ENCODE measurements at places on chromosomes 5 and 9.

DNA sequence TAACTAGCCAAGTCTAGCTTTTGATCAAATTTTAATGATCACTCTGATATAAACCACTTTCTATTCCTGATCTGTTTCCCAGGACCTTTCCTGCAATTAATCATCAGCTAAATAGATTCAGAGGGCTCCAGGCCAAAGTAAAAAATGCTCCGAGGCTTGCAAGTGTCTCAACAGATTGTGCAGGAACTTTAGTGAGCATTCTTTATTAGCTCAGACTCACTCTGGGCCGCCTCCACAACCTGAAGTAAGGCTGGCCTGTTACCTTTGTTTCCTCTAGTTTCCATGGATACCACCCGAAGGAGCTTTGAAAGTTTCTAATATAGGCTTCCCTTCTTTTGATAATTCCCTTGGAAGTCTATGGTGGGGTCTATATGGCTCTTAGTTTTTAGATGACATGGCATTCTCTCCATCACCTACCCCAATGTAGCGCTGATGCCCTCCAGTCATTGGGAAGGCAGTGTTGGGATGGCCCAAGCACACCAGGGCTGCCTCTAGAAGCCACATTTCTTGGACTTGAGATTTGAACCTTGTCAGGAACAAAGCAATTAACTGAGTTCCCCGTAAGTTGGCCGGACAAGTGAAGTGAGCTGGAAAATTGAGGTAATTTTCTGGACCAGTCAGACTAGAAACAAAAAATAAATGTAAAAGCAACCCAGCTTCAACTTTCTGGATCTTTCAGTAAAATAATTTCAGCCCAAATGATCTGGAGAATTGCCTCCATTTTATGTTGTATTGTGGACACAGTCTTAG is 97.6 kb upstream of the LHFPL2 start:
- DNase-seq: no peak

GRCh38 chr5:65482736-65483545 is 1.2 kb upstream of the ADAMTS6 start:
- DNase-seq: peak; percentile 9

DNA sequence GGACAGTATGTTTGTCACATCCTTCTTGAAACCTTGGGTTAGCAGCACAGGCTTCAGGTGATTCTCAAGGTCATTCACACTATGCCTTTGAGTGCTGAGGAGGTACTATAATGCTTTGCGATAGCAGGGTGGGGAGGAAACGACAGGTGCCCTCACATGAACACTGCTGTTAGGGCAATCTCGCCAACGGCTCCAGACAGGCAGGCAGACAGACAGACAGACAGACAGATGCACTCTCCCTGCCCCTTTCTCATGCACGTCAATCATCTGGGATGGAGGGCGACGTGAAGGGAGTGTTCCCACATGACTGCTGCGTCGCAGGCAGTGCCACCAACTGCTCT is 82.9 kb downstream of the RAPGEF1 start:
- no peak for DNase-seq

GRCh38 chr5:67366691-67367395 is 170.2 kb upstream of the CD180 start:
- DNase-seq: no peak

GRCh38 chr5:170132269-170132975 is 26.7 kb downstream of the FOXI1 start:
- no peak for DNase-seq

DNA sequence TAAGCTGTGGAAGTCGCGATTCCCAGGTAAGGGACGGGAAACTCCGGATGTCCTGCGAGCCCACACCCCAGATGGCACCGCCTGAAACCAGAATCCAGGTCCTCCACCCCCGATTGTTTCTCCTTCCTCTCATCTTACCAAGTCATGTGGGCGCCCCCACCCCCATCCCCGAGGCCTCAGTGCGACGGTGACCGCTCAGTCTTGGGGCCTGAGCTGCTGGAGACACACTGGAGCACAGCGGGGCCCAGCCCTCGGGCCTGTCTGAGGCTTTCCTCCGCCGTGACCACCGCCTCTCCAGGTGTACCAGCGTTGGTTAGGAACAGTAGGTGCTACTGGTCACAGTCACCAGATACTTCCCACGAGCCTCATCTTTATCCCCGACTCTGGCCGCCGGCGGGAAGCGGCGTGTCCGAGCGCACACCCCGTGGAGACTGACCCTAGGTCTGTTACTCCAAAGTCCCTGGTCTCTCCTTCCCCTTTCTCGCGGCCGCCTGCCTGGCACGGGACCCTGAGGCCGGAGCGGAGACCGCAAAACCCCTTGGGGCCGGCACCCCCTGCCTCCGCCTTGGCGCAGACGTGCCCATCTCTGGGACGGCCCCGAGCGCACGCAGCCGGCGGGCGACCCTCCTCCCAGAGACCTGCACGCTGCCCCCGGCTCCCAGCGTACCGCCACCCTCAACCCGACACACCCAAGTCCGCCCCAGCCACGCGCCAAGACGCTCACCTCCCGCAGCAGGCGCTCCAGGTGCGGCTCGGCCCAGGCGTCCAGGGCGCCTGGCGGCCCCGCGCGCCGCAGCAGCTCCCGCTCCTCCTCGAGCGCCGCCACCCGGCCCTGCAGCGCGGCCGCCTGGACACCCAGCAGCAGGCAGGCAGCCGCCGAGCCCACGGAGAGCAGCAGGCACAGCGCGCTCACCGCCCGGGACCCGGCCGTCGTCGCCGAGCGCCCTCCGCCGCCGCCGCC is 733 bp downstream of the COL23A1 start:
- DNase-seq: peak; percentile 23

GRCh38 chr5:86175224-86175623 is 442.5 kb upstream of the COX7C start:
- DNase-seq: no peak

- no peak for DNase-seq
These were observed 69.8 kb upstream of the PLPP6 start for GRCh38 chr9:4592295-4592694.

DNA sequence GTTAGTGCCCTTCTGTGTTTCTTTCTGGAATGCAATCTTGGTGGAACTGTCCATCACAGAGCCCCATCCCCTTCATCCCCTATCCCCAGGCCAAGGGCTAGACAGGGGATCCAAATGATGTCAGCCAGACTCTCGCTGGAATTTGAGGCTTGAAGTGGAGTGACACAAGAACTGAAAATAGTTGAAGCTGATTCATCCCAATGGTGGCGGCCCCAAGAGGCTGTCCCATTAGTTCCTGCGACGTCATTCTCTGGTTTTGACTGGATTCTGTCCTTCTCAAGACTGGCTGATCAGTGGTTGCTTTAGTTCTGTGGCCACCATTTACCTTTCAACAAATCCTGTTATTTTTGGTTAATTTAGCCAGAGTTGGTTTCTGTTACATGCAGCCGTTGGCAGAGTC is 59.9 kb downstream of the SUB1 start:
- DNase-seq: no peak

DNA sequence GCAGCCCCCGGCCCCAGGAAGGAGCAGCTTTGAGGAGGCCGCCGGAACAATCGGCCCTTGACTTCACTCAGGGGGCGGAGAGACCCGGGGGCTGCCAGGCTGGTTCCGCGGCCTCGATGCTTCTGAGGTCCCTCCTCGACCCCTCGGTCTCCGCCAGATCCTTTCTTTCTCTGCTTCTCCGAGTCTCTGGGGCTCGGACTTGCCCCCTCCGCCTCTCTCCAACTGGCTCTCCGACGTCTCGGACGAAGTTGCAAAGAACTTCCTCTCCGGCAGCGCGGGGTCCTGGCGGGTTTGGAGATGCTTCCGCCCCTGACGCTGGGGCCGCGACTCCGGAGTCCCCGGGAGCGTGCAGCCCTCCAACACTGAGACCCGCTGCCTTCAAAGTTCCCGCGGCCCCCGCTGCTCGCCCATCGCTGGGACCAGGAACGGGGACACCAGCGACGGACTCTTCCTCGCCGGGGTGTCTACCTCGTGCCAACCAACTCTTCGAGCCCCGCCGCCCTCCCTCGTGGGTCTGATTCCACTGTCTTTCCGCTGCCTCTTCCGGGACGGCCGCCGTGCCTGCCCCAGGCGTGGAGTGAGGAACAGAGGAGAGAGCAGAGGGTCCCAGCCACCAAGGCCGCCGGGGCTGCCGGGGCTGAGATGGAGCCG is 7.0 kb downstream of the PAX5 start:
- peak; percentile 50 for DNase-seq

- DNase-seq: no peak
These were observed 39.8 kb downstream of the TMEM215 start for GRCh38 chr9:32823101-32823500.

DNA sequence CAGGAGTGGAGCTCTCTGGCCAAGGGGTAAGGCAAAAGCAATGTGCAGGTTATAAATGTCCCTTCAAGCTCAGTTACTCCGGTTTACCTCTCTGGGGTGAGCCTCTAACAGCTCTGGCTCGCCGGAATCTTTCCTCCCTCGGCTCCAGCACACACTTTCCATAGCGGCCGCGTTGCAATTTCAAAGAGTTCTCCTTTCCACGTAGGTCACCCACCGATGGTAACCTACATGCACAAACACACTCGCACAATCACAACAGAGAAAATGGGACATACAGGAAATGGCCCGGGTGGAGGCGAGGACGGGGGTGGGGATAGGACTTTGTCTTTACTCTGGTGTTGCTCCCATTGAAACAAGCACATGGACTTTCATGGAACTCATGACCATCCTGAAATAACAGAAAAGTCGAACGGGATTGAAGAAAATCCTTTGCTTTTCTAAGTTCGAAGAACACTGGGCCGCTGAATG is 1.2 kb downstream of the LHFPL2 start:
- peak; percentile 25 for DNase-seq

- no peak for DNase-seq
These were observed 12.6 kb upstream of the CCNG1 start for GRCh38 chr5:163424836-163425235.

- DNase-seq: peak; percentile 98
These were observed 468.1 kb downstream of the KCTD16 start for GRCh38 chr5:144638787-144639186.

- no peak for DNase-seq
These were observed 650 bp downstream of the ELP1 start for GRCh38 chr9:108933231-108933717.

- peak; percentile 40 for DNase-seq
These were observed 29.6 kb upstream of the RANBP17 start for GRCh38 chr5:170832241-170832640.

DNA sequence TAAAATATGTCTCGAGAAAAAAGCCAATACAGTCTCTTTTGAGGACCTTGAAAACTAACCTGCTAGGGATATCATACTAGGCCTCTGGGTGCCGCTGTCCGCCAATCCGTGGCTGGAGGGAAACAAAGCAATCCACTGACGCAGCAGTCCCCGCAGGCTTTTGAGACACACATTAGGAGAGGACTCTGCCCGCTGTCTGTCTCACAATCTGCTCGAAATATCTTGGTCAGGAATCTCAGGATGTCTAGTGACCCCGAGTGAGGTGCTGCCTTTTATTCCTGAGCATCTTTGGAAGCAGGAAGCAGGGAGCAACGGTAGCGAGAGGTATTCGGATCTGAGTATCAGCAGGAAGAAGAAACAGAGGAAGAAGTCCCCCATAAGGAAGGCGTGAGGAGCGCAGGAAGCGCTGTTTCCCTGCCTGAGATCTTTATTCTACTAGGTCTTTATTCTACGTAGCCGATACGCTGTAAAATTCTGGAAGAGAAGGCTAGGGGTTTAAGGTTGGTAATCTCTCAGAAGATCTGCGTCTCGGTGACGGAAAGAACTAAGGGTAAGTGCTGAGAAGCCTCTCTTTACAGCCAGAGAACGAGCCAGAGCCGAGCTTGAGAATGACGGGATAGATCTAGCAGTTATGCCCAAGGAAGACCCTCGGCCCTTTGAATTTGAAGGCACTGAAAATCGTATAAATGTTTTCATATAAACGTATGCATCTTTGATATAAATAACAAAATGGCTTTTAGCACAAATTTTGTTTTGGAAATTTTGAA is 4.0 kb upstream of the PCDHGA1 start:
- DNase-seq: peak; percentile 72

GRCh38 chr5:111685969-111686368 is 71.0 kb downstream of the NREP start:
- no peak for DNase-seq

- no peak for DNase-seq
These were observed 66.8 kb upstream of the NXNL2 start for GRCh38 chr9:88468226-88468625.

GRCh38 chr9:133148199-133149129 is 15.2 kb downstream of the GBGT1 start:
- DNase-seq: peak; percentile 45

DNA sequence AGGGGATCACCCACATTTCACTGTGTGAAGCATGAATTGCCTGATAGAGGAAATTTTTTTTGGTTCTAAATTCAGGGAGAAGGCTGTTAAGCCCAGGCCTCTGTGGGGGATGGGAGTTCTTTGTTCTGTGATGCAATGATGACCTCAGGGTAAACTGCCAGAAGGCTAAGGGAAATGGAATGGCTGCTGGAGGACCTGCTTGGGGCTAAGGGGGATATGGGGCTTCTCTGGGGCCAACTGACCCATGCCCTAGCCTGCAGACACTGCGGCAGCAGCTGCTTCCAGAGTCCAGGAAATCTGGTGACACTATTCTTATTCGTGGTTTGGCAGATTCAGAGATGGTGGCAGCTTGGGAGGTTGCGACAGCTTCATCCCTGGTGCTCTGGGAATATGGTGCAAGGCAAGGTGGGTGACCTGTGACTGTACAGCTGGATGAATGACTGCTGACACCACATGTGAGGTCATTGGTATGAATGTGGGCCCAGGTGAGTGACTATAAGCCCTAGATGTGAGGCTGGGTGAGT is 30.3 kb downstream of the VCP start:
- no peak for DNase-seq

DNA sequence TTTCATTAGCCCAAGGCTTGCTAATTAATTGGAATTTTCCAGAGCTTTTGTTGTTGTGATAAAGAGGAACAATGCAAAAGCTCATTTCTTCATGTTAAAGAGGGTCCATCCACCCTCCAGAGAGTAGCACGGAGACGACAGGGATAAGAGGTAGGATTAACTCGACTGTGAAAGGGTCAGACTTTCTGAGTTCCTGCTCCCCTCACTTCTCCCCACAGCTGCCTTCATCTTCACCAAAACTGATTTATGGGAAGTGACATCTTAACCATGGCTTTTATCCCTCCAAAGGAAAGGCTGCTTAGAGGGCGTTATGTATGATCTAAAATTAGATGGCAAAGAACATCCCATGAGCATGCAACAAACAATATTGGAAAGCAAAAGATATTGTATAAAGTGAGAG is 135.5 kb downstream of the GLIS3 start:
- no peak for DNase-seq

DNA sequence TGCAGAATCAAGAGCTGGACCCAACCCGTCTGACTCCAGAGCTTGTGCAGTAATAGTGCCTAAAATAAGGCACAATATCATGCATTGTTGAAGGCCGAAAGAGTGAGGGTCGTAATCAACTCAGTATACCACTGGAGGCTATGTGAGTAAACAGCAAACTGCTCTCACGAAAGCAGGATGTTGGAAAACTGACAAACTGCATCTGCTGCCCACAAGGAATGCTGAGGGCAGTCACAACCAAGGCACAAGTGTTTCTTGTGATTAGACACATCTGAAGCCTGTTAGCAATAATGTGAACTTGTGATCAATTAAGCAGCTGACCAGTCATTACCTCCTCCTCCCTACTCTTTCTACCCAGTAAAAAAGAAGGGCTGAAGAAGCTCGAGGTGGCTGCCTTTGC is 48.8 kb downstream of the TRPM3 start:
- DNase-seq: no peak

Measured in SK-N-DZ (cell line).